ENCODE measurements at places on chromosomes 6 and 20.

- no peak for DNase-seq
Observed at GRCh38 chr6:141140905-141141304, 991.8 kb upstream of the GJE1 start.

DNA sequence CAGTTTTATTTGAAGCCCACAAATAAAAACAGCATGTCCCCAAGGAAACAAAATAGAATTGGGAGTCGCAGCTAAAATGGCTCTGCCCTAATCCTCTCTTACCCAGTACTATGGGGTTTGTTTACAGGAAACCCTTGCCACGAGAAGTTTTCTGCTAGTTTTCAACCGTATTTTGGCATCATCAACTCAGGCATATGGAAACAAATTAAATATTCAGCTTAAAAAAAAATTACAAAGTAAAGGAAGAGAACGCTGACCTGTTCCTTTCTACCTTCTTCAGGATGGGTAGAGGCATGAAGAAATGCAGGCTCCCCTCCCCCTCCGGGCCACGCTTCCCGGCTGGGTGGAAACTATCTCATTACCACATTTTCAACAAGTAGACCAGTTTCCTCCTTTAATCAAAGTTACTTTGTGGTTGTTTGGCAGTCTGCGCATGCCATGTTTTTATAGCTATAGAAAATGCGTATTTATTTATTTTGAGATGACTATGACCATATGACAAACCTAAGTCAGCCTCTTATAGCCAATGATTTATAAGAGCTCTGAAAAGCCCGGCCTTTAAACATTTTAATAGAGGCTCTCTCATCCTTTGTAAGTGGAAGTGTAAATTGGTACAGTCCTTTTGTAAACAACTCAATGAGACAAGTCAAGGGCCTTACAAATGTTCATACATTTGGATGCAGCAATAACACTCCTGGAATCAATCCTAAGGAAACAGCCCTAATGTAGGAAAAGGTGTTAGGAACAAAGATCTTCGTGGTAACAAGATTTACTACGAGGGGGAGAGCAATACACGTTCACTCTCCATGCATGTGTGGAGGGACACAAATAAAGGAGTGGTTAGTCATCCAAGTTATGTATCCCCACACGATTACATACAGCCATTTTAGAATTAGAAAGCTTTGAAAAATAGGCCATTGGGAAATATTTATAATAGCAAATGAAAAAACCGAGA lies 16.1 kb upstream of the ZNF217 start:
- DNase-seq, result no peak

DNA sequence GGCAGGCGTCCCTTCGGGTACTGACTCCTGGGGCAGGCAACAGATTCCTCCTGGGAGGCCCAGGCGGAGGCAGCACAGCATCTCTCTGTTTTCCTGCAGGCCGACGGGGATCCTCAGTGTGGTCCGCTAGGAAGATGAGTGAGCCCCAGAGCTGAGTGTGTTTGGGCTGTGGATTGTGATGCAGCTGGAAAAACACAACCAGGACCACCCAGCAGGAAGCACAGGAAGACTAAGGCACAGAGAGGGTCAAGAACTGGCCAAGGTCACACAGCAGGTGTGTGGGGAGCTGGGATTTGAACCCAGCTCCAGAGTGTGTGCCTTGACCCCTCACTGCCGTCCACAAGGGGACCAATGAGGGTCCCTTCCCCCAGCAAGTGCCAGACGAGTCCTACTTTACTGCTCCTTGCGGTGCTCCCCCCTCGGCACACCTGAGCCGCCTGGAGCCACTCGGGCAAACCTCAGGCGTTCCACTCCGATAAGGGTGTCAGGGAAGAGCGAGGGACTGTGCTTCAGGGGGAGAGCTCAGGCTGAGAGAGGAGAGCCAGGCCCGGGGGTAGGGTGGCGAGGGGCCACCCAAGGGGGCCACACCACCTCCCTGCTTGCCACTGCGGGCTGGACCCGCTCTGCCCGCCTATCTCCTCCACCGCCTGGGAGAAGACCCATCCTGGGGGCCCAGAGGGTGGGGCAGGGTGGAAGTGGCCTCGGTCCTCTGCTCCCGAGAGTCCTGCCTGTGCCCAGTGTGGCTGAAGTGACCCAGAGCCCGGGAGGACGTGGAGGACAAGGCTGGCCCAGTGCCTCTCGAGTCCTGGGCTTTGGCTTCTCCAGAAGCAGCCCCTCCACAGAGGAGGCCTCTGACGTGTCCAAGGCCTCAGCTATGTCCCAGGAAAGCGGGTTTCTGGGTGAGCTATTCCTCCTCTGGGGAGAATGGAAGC lies 63.3 kb downstream of the YTHDF1 start:
- DNase-seq, result no peak

- DNase-seq, result peak; percentile 27
Observed at GRCh38 chr6:99014061-99014460, 66.3 kb upstream of the FBXL4 start.

DNA sequence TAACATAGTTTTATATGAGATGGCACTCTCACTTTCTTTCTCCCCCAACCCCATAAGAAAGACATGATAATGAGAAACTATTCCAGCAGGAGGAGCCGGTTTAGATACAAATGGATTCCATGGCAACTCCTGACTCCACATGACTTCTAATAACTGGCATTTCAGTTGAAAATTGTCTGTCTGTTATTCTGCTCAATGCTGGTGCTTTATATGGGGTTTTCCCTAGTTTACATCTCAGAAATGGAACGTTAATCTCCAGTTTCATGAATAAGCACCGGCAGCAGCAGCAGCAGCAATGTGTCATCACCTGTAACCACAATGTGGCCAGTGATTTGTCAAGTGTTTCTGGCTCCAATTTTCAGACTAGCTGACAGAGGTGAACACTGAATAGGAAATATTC lies 8.0 kb upstream of the SIM1 start:
- DNase-seq, result peak; percentile 79

GRCh38 chr20:41393705-41394066 lies 27.1 kb upstream of the EMILIN3 start:
- no peak for DNase-seq

GRCh38 chr20:43710370-43711044 lies 16.3 kb downstream of the GTSF1L start:
- DNase-seq, result no peak

- no peak for DNase-seq
Observed at GRCh38 chr20:23142162-23143050, 56.3 kb upstream of the CD93 start.

GRCh38 chr6:17392978-17393891 lies at the start of gene CAP2:
Gene CAP2 (plus strand): TSS chr6:17393595. CDS start chr6:17421556, 27,961 bp downstream.
- peak; percentile 79 for DNase-seq

- no peak for DNase-seq
Observed at GRCh38 chr20:35237486-35237885, 11.0 kb downstream of the MMP24 start.
